Activated naive CD4-positive, alpha-beta T cell (primary cell): ENCODE measurements at places on chromosomes 7 and 10.

DNA sequence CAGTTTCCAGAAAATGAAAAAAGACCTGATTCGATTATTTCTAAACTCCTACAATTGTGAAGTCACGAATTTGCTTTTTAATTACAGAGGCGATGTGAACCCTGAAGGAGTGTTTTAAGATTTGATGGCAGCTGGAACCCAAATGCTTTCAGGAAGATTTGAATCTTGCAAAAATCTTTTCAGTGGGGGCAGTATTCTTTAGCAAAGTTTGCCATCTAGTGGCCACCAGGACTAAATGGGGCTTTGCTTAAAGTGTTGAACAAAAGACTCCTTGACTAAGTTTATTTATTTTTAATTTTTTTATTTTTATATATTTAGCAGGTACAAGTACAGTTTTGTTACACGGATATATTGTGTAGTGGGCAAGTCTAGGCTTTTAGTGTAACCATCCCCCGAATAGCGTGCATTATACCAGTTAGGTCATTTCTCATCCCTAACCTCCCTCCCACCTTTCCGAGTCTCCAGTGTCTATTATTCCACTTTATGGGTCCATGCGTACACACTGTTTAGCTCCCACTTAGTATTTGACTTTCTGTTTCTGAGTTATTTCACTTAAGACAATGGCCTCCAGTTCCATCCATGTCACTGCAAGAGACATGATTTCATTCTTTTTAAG, 98.8 kb downstream of the CACNB2 start:
- DNase-seq, result no peak

- DNase-seq, result no peak
Measured at GRCh38 chr10:17548162-17548561, 69.0 kb downstream of the HACD1 start.

DNA sequence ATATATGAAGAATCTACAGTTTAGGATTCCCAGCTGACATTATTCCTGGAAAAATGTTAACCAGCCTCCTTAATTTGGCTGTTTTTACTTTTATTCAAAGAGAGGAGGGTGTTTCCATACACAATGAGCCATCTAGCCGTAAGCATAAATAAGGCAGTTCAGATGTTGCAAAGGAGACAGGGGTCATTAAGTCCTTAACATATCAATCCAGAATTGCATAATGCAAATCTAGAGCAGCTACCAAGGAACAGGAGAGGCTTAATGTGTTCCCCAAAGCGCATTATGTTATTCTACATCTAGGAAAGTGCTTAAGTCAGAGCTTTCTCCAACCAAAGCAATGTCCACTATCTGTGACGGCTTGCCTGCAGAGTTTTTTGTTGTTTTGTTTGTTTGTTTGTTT, 32.4 kb upstream of the TCF7L2 start:
- DNase-seq, result no peak

GRCh38 chr7:82534684-82535083, 91.1 kb upstream of the CACNA2D1 start:
- DNase-seq, result no peak

DNA sequence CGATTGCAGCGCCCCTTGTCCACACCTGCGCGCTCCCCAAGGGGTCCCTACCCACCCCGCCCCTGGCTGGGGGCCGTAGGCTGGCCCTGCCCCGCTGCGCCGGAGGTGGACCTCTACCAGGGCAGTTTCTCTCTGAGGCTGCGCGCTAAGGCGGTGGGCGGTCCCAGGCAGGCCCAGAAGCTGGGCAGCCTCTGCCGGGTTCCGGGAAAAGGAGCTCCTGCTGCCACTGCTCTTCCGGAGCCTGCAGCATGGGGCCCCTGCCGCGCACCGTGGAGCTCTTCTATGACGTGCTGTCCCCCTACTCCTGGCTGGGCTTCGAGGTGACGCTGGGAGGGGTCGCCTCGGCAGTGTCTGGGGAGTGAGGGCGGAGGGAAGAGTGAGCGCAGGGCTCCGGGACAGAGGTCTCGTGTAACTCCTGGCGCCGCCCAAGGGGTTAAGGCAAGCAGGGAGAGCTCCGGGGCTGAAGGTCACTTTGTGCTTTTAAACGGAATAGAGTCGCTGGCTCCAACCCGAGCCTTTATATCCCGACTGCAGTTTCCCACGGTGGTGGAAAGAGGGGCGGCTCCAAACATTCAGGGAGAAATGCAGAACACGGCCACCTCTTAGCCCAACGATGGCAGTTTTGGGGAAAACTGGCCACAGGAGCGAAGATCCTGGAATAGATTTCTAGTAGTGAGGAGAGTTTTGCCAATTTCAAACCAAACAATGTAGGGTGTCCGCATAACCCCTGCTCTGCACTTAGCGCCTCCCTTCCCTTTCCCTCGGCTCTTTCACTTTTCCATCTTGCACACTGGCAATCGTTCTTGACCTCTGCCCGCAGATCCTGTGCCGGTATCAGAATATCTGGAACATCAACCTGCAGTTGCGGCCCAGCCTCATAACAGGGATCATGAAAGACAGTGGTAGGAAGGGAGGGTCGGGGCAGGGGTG, at the start of gene GSTK1:
GSTK1 (plus strand) TSS at position 176 of the 930 bp plus-strand sequence; CDS start at position 249, 73 bp downstream.
- DNase-seq, result peak; percentile 53
